Activated CD4-positive, alpha-beta T cell treated with anti-CD3 and anti-CD28 coated beads, Interleukin-2, amount 10 ng/mL, durations not matched to agents 24 days and 14 days (primary cell): ENCODE measurements at places on chromosomes 5 and 9. TPM values are rescaled to one million over a fixed set of nuclear protein-coding genes. Genes with fewer than 3 reads are reported as not detected.

DNA sequence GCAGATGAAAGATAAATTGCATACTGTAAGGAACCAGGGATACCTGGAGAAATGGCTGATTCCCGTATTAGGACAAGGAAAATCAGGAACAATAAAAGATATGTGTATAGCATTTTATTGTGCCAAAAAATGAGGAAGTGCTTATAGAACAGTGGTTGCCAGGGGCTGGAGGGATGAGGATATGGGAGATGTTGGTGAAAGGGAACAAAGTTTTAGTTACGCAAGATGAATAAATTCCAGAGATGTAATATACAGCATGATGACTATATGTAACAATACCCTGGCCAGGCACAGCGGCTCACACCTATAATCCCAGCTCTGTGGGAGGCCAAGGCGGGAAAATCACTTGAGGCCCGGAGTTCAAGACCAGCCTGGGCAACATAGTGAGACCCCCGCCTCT is 101.8 kb downstream of the CDK5RAP2 start:
- peaks cover 5% of the 10 kb centered on the region for H3K4me1 ChIP-seq
- no peak overlapping the region for H3K4me3 ChIP-seq
- no peak for DNase-seq
- H3K36me3 ChIP-seq: peaks cover 48% of the 10 kb centered on the region
- H3K27me3 ChIP-seq: no peaks in the 10 kb centered on the region

Gene MEIKIN
- not detected in 2 replicates for total RNA-seq

DNA sequence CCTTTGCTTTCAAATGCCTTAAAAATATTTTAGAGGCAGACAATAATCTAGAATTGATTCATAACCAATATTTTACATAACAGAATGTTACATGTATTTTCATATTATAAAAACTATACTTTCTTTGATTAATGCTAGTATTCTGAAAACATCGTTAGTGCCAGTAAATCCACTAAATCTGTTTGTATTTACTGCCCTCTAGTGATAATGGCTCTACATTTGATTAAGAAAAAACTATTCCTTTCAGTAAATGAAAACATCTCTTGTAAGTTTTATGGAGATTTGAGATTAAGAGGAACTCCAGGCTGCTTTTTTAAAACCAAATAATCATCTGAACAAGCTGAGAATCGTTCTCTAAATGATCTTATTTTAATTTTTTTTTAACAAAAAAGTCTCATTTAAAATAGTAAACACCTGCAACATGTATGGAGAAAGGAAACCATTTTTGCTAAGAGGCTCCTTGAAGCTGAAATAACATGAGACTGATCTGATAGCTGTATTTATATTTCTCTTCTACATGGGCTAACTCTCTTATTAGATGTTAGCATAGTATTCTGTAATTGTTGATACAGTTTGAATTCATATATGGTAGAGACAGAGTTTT is 424.7 kb downstream of the RAB3C start:
- no peaks in the 10 kb centered on the region for H3K27me3 ChIP-seq
- no peak for DNase-seq
- no peak overlapping the region for H3K27ac ChIP-seq
- H3K4me3 ChIP-seq: no peak overlapping the region

DNA sequence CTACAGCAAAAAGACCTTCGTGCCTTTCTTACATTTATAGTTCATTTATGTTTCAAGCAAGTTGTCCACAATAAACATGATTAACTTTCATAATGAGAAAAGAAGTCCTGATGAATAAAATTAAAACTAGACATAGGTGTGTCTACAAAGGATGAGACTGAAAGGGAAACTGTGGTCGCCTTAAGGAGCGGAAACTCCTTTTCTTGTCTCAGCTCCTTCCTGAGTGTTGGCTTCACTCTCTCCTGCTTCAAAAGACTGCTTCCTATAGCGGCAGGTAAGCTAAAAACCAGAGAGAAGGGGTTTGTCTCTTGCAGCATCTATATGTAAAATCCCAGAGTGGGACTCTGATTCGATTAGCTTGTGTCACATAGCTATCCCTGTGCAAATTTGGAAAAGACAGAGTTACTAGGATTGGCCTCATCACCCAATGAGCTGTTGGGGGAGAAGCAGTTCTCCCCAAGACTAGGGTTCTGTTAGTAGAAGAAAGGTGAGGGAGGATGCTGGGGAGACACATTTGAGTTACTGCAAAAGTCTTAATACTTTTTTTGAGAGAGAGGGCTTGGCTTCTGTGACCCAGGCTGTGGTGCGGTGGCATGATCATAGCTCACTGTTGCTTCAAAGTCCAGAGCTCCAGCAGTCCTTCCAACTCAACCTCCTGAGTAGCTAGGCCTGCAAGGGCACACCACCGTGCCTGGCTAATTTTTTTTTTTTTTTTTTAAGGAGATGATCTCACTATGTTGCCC is 16.8 kb upstream of the CTSL start:
- peaks cover 27% of the 10 kb centered on the region for H3K27me3 ChIP-seq
- H3K4me3 ChIP-seq: peak overlapping the region; percentile 40
- H3K27ac ChIP-seq: peak overlapping the region; percentile 46
- H3K4me1 ChIP-seq: peaks cover 39% of the 10 kb centered on the region
- no peaks in the 10 kb centered on the region for H3K36me3 ChIP-seq

- DNase-seq: no peak
- no peaks in the 10 kb centered on the region for H3K36me3 ChIP-seq
- peaks cover 2% of the 10 kb centered on the region for H3K27me3 ChIP-seq
- H3K4me1 ChIP-seq: no peaks in the 10 kb centered on the region
These were observed 193.2 kb upstream of the RORB start for GRCh38 chr9:74303945-74304344.

DNA sequence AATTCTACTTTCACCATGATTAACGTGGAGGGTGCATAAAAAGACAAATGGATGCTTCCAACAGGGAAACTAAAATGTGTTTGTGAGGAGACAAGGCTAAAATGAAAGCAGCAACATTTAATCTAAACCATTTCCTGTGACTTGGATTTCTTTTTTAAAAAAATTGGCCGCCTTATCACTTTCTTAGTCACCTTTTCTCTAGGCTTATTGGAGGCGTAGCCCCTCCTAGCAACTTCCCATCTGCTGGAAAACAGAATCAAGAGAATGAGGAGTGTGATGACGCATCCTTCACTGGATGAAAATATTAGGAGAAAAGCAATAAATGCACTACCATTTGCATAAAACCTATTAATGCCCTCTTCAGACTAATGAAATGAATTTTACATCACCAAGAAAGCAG is 791 bp upstream of the GPR150 start:
- no peak for DNase-seq
- H3K27ac ChIP-seq: no peak overlapping the region
- peaks cover 13% of the 10 kb centered on the region for H3K36me3 ChIP-seq
- peak overlapping the region; percentile 91 for H3K4me3 ChIP-seq
- peaks cover 38% of the 10 kb centered on the region for H3K4me1 ChIP-seq
- H3K27me3 ChIP-seq: peaks cover 16% of the 10 kb centered on the region

GRCh38 chr9:113373256-113373655 is 3.5 kb downstream of the HDHD3 start:
- no peak overlapping the region for H3K27ac ChIP-seq
- DNase-seq: no peak
- H3K27me3 ChIP-seq: no peaks in the 10 kb centered on the region
- H3K4me1 ChIP-seq: peaks cover 12% of the 10 kb centered on the region

Gene CCNG1
- total RNA-seq: 72.5 and 75.1 TPM in 2 replicates

Gene SLC6A7
- not detected in 2 replicates for total RNA-seq

Gene RNF180
- not detected in 2 replicates for total RNA-seq

Gene TRPM3
- total RNA-seq: not detected in 2 replicates

DNA sequence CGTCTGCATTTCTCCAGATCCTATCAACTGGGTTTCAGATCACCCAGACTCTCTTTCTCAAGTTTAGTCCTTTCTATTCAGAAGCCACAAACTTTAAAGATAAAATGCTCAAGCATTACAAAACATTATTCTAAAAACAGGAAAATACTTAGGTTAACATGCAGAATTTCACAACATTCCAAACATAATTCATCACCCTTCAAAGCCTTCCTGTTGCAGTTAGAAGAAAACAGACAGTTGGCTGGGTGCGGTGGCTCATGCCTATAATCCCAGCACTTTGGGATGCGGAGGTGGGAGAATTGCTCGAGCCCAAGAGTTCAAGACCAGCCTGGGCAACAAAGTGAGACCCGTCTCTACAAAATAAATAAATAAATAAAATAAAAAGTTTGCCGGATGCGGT is 7.7 kb upstream of the OCLN start:
- H3K27me3 ChIP-seq: peaks cover 22% of the 10 kb centered on the region
- no peaks in the 10 kb centered on the region for H3K36me3 ChIP-seq
- H3K4me1 ChIP-seq: no peaks in the 10 kb centered on the region
- no peak overlapping the region for H3K4me3 ChIP-seq
- no peak overlapping the region for H3K27ac ChIP-seq
- DNase-seq: no peak

GRCh38 chr5:180792287-180792964 is 10.2 kb downstream of the MGAT1 start:
- H3K36me3 ChIP-seq: peaks cover 65% of the 10 kb centered on the region
- H3K4me1 ChIP-seq: peaks cover 26% of the 10 kb centered on the region
- peak; percentile 54 for DNase-seq
- H3K27me3 ChIP-seq: no peaks in the 10 kb centered on the region
- no peak overlapping the region for H3K4me3 ChIP-seq

Gene AIF1L
- 0.59 and 0.72 TPM in 2 replicates for total RNA-seq

GRCh38 chr5:15834596-15835245 is 334.7 kb downstream of the FBXL7 start:
- H3K4me1 ChIP-seq: no peaks in the 10 kb centered on the region
- H3K27ac ChIP-seq: no peak overlapping the region
- no peaks in the 10 kb centered on the region for H3K27me3 ChIP-seq
- no peak overlapping the region for H3K4me3 ChIP-seq
- no peaks in the 10 kb centered on the region for H3K36me3 ChIP-seq

- peaks cover 1% of the 10 kb centered on the region for H3K36me3 ChIP-seq
- DNase-seq: peak; percentile 70
- no peaks in the 10 kb centered on the region for H3K4me1 ChIP-seq
- no peaks in the 10 kb centered on the region for H3K27me3 ChIP-seq
- no peak overlapping the region for H3K4me3 ChIP-seq
These were observed 97.4 kb upstream of the TRIM32 start for GRCh38 chr9:116589392-116590354.

DNA sequence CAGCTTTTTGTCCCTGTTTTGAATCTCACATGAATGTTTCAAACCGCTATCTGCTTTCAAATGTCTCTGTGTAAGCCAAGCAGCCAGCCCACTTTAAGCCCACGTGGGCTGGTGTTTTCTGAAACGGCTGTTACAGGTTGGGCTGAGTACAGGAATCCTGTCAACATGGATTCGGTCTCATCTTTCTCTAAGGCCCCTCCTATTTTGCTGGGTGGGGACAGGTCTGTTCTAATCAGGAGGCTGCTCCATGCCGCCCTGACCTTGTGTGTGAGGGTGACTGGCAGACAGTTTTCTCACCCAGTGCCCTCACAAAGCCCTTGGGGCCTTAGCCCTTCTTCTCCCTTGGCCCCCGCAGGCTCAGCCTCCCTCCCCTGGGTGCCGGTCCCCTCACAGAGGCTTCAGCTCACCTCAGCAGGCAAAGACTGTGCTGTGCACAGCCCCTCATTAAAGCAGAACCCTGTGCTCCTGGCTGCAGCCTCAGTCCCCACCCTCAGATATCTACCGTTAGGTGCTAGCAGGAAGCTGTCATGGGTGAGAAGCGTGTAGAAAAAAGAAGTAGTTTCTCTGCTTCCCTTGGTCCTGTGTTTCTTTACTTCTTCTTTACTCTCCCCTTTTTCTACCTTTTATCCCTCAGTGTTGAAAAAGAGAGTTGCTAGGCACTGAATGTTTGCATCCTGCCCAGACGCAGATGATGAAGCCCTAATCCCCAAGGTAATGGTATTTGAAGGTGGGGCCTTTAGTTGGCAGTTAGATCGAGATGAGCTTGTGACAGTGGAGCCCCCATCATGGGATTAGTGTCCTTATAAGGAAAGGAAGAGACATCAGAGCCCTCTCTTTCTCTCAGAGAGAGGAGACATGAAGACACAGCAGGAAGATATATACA is 205.7 kb downstream of the ADAMTS12 start:
- no peaks in the 10 kb centered on the region for H3K36me3 ChIP-seq
- DNase-seq: no peak
- H3K27ac ChIP-seq: no peak overlapping the region
- no peak overlapping the region for H3K4me3 ChIP-seq

- no peak overlapping the region for H3K4me3 ChIP-seq
- peaks cover 58% of the 10 kb centered on the region for H3K27me3 ChIP-seq
- H3K4me1 ChIP-seq: peaks cover 6% of the 10 kb centered on the region
- no peak for DNase-seq
- peaks cover 2% of the 10 kb centered on the region for H3K36me3 ChIP-seq
- no peak overlapping the region for H3K27ac ChIP-seq
These were observed 5.9 kb downstream of the TRIO start for GRCh38 chr5:14148890-14149671.

Gene FPGS
- total RNA-seq: 126 and 128 TPM in 2 replicates

- no peaks in the 10 kb centered on the region for H3K36me3 ChIP-seq
- no peak for DNase-seq
- no peaks in the 10 kb centered on the region for H3K27me3 ChIP-seq
- no peak overlapping the region for H3K4me3 ChIP-seq
- no peak overlapping the region for H3K27ac ChIP-seq
- no peaks in the 10 kb centered on the region for H3K4me1 ChIP-seq
These were observed 76.1 kb downstream of the SLC44A1 start for GRCh38 chr9:105320568-105320967.

Gene CMYA5
- 0.12 and 0.14 TPM in 2 replicates for total RNA-seq

DNA sequence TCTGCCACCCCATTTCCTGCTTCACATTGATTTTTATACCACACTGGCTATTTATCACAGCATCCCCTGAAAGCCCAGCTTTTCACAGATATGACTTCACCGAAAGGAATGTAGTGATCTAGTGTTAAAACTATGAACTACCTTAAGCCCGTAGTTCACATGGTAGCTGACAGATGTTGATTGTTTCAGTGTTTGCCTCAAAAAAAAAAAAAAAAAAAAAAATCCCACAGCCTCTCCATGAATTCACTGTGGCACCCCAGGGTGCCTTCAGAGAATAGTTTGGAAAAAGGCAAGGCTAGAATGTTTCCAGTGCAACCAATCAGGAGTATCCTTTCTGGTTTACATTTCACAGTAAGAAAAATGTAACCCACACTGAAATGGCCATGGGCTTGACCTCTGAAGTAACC is 37.1 kb downstream of the GLIS3 start:
- no peaks in the 10 kb centered on the region for H3K4me1 ChIP-seq
- DNase-seq: no peak
- H3K27ac ChIP-seq: no peak overlapping the region
- H3K36me3 ChIP-seq: no peaks in the 10 kb centered on the region

DNA sequence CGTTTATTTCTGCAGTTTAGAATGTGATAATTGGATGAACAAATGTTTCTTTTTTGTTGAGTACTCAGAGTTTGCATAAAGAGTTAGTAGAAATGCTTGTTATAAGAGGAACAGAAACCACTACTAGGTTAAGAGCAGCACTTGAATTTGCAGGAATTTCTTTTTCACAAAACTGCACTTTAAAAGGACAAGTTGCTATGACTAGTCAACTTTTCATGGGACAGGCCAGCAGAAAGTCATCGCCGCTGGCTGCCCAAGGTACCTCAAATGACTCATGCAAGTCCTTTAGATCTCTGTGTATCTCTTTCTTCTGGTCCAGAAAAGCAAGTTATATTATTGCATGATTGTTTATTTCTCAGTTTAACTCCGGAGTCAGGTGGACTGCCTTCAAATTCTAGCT is 97.3 kb upstream of the HMHB1 start:
- H3K36me3 ChIP-seq: no peaks in the 10 kb centered on the region
- H3K27me3 ChIP-seq: peaks cover 2% of the 10 kb centered on the region
- H3K4me3 ChIP-seq: no peak overlapping the region
- DNase-seq: no peak

Gene AQP7
- total RNA-seq: not detected in 2 replicates

- H3K4me1 ChIP-seq: no peaks in the 10 kb centered on the region
- no peak overlapping the region for H3K27ac ChIP-seq
- no peak overlapping the region for H3K4me3 ChIP-seq
- no peak for DNase-seq
- H3K27me3 ChIP-seq: no peaks in the 10 kb centered on the region
These were observed 41.6 kb upstream of the ZNF300 start for GRCh38 chr5:150946351-150946905.
